Stimulated activated CD8-positive, alpha-beta memory T cell treated with anti-CD3 and anti-CD28 coated beads, Interleukin-12 subunit alpha, Interleukin-12 subunit beta, amount 100 ng/mL, for 4 hours (primary cell): ENCODE measurements at places on chromosomes 6 and 20.

DNA sequence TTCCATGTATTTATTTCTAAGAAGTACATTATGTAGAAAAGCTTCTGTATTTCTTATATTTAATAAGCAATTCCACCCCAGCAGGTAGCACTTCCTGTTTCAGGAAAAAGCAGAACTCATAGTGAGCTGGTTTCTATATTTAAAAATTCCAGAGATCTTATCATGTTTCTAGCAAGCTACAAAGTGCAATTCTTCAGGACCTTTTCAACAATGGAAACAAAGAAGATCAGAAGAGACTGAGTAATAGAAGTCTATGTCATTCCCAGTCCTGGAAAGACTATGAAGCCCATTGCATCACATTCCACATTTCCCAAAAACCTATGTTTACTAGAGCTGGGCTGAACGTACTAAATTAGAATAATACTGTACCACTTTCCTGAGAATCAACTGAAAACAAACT is 302.6 kb upstream of the NRSN1 start:
- DNase-seq, result no peak

GRCh38 chr6:159168536-159169192 is 536 bp upstream of the FNDC1 start:
- no peak for DNase-seq

DNA sequence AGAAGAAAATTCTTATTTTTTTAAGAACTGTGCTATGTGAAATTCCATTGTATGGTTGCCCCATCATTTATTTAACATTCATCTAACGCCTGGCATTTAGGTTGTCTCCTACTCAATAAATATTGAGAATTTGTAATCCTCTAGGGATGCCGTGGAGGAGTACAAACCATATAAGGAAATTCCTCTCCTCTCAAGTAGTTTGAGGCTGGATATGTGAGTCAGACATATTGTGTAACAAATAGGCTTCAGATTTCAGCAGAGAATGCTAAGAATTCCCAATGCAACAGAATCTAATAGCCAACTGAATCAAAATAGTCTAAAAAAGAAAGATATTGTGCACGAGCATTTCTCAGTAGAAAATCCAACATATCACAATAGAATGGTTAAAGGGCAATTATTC is 174.7 kb downstream of the OTOR start:
- no peak for DNase-seq

- no peak for DNase-seq
Measured at GRCh38 chr20:5374171-5374570, 57.4 kb upstream of the PROKR2 start.

DNA sequence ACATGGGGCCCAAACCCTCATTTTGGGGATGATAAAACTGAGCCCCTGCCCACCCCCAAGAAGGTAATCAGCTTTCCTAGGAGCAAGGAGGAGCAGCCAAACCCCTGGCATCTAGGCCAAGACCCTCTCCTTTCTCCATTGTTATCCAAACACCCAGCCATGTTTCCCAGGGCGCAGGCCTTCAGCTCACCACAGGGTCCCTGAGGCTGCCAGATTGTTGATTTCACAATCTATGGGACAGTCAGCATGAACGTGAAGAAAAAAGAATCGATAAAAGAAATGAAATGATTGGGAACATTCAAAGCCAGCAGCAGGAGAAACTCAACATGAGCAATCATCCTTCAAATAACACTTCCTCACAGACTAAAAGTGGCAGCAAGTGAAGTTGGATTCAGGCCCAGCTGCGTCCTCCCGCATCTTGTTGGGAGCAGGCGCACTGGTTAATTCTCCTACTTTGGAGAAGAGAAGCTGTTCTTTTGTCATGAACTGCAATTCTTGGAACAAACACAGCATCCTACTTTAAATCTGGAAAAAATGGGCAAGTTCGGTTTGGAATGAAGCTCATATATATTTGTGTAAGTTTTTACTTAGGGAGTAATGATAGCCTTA is 241.8 kb upstream of the PRDM1 start:
- DNase-seq, result no peak

DNA sequence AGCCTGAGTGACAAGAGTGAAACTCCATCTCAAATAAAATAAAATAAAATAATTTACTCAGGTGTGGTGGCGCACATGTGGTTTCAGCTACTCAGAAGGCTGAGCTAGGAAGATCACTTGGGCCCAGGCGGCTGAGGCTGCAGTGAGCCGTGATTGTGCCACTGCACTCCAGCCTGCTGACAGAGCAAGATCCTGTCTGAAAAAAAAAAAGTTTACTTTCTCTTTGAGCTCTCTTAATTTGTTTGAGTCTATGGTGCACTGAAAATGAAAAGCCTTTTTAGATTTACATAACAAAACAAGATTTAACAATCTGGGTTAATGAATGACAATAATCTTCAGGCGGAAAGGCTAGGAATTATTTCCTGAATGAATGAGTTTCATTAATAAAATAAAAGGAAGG is 23.3 kb upstream of the NHSL1 start:
- DNase-seq, result no peak

- DNase-seq, result no peak
Measured at GRCh38 chr6:54194067-54194466, 82.8 kb downstream of the MLIP start.

DNA sequence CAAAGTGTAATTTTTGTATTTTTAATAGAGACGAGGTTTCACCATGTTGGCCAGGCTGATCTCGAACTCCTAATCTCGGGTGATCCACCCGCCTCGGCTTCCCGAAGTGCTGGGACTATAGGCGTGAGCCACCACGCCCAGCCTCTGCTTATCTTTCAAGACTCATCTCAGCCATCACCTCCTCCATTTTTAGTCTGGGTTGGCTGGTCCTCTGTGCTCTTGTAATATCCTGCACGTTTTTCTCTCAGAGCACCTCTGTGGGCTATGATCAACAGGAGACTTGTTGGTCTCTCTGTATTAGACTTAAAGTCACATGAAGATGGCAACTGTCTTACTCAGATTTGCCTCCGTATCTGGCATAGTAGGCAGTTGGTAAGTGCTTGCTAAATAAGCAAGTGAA is 7.6 kb downstream of the NOTCH4 start:
- no peak for DNase-seq

DNA sequence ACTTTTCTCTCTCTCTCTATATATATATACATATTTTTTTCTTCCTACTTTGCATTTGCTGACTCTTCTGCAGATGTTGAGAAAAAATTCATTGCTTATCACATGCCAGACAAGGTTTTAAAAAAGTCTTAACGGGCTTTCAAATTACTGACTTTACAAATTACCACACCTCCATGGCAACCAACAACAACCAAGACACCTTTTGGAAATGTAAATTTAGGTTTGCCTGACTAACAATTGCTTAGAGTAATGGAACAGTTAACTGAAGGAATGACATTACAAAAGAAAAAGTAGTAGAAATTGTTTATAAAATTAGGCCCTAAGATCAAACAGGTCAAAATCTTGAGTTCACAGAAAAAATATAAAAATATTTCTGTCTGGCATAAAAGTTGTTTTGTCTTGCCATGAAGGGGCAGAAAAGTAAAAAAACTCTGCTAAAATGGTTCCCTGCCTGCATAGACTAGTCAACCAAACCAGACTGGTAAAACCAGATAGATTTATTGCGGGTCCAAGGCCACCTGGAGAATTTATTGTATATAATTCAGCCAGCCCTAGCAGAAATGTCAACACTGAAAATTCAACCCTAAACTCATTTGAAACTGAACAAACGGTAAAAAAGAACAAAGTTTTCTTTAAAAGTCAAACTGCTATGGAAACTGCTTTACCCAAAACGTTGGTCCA is 92.8 kb upstream of the FRMD1 start:
- no peak for DNase-seq

DNA sequence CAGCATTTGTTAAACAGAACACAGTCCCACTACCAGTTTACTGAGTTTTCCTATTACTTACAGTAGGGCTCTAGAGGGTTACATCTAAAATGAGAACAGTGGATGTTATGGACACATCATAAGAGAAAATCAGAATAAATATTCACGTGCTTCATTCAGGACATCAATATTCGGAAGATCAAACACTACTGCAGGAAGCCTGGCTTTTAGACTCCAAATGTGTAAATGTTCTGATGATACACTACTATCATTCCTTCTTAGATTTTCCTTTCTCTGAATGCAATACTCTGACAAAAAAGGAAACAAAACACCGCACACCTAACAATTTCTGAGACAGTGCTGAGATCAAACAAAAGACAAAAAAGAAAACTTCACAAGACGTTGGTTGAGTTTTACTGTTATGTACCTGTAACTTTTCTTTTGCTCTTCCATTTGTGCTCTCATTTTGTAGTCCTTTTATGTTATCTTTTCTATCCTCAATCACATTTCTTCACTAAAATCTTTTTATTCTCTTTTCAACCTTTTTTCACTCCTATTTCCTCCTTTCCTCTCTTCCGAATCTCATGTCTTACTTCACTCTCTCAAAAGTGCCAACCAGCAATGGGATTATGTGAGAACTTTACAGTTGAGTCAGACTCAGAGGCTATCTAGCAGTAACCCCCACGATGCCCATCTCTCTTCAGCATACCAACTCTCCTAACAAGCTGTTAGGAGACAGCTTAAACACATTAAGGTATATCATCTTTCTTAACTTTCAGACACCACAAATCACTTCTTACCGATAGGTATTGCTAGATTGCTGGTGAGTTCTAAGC is 1.7 kb downstream of the FAM184A start:
- no peak for DNase-seq

DNA sequence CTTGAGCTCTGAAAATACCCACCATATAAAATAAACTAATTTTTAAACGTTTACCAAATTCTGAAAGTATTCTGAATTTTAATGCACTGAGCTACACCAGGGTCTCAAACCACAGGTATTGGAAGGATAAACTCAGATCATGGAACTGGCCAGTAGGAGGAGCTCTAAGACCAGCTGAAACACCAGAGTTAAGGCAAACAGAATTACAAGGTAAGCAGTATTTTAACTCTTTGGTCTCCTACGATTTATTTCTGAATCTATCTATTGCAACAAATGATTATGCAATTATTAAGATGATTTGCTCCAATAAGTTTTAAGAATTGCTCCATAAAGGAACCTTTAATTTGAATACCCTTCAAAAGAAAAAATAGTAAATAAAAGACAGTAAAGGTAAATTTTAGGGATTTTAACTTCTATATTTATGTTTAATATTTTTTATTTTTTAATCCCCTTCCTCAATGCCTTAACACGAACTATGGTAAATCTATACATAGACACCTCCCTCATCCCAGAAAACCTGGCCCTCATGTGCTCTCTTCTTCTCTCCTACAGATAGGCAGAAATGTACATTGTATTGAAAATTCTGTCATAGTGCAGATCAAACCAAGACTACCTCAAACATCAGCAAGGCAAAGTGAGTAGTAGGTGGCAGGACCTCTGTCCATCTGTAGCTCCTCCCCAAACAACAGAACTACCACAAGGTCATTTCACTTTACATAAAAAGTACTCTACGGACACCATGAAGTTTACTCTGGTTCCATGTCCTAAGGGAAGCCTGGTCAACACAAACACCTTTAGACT is 58.4 kb downstream of the SMLR1 start:
- DNase-seq, result peak; percentile 17

- no peak for DNase-seq
Measured at GRCh38 chr20:60056407-60057122, 98.3 kb downstream of the CDH26 start.

DNA sequence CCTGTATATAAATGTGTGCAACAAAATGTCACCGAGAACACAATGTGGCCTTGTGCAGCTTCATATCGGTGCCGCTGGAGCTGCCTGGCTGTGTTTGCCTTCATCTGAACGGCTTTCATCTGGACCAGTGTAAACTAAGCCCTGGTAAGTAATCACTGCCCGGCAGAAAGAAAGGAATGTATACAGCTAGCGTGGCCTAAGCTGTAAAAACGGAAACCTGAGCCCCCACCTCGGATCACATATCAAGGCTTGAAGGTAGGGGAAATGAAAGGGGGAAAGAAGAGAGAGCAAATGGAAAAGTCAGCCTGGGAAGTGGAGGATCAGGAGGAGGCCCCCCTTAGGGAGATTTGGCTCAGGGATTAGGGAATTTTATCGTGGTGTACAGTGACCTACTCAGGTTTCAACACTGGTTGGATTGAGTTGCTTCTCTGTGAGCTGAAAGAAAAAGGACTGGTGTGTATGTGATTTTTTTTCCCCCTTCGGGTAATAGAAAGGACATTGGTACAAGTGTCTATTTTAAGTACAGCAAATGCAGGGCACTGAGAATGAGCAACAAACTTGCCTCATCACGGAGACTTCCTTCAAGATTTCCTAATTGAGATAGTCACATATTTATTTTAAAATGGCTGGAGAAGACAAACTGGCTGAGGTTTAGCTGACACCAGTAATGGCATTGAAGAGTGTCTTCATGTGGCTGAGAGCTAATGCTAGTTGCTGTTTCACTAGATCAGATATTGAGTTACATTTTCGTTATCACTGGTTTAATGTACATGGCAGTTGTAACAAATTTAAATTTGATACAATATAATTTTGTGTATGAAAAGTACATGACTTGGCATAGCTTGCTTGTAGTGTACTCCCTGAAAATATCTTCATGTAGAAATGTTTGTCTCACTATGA is 3.5 kb downstream of the SOBP start:
- no peak for DNase-seq

GRCh38 chr6:6565488-6565887 is 23.0 kb upstream of the LY86 start:
- no peak for DNase-seq

DNA sequence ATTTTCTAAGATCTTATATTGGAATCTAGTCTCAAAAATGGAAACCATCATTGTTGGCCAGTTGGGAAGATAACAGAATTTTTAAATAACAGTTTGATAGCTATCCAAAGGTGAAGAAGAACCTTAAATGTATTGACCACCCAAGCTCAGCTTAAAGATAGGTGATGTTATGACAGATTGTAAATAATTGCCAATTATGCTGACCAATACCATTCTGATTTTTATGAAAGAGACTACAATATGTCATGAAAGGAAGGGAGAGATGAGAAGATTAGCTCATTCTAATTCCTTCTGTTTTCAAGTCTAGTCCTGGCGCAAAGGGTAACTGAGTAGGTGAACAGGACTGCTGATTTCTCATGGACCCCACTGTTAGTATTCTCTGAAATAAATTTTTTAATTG is 5.7 kb upstream of the TAB2 start:
- DNase-seq, result no peak

GRCh38 chr20:32490942-32491763 is 94.0 kb downstream of the NOL4L start:
- DNase-seq, result no peak

GRCh38 chr20:50805349-50805684 is 10.5 kb downstream of the BCAS4 start:
- no peak for DNase-seq
